ENCODE measurements at places on chromosomes 11 and 22. TPM values are rescaled to one million over a fixed set of nuclear protein-coding genes. Genes with fewer than 3 reads are reported as not detected.

Gene VPREB1
- total RNA-seq = not detected

Gene FAT3
- total RNA-seq = not detected

- DNase-seq = peak; percentile 70
Observed at GRCh38 chr22:50526834-50527801, 1.7 kb upstream of the SCO2 start.

Gene PDGFD
- total RNA-seq = 0.29 TPM

Gene MB
- not detected for total RNA-seq

- DNase-seq = no peak
Observed at GRCh38 chr22:25281675-25282345, 62.4 kb downstream of the CRYBB2 start.

Measured in HepG2 (cell line).